ENCODE measurements at places on chromosomes 3 and 15. TPM values are rescaled to one million over a fixed set of nuclear protein-coding genes. Genes with fewer than 3 reads are reported as not detected.

Gene CPLX3
- total RNA-seq: 4.1 TPM

Gene COPB2
- total RNA-seq: 69.2 TPM

DNA sequence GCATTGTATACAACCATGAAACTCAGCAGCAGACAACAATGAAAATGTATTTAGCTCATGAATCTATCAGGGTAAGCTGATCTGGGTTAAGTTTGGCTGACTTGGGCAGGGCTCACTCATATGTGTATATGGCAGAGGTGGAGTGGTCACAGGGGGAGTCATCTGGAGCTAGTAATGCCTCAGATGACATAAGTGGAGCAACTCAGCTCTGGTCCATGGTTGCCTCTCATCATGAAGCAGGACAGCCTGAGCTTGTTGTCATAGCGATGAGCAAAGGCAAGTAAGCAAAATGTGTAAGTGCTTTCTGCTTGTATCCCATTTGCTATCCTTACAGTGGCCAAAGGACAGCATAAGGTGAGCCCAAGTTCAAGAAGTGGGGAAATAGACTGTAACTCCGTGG is 64.5 kb downstream of the ALCAM start:
- no peak for DNase-seq

- no peak for DNase-seq
Observed at GRCh38 chr3:4711680-4711992, 218.5 kb downstream of the ITPR1 start.

GRCh38 chr15:99590913-99591646 is 25.3 kb downstream of the MEF2A start:
- DNase-seq: no peak

- no peak for DNase-seq
Observed at GRCh38 chr3:153897842-153898241, 223.3 kb upstream of the ARHGEF26 start.

GRCh38 chr3:7651274-7651673 is 790.4 kb downstream of the GRM7 start:
- no peak for DNase-seq

- DNase-seq: no peak
Observed at GRCh38 chr15:78033864-78034263, 43.6 kb downstream of the TBC1D2B start.

Measured in left ventricle myocardium superior (tissue), 1 donor.